ENCODE measurements at places on chromosomes 3 and 15.
A peak's percentile ranks its signal among the peaks of the same experiment; 100 is the strongest.

- no peak for DNase-seq
Measured at GRCh38 chr15:60379525-60380274, 18.1 kb downstream of the ANXA2 start.

- DNase-seq, result peak; percentile 5
Measured at GRCh38 chr15:101497484-101498034, 8.1 kb upstream of the PCSK6 start.

DNA sequence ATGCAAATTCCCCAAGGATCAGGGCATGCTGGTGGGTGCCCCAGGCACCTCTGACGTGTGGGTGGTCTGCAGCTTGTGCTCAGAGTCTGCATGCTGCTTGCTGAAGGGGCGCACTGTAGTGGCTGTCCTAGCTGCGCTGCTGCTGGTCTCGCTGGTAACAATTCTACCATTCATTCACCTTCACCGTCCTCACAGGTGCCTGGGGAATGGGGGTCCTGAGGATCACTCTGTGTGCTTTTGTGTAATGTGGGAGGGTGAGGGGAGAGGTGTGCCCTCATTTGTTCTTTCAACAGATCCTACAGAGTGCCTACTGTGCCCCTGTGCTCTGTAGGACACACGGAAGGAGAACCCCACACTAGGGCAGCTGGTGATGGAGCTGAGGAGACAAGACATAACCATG is 2.1 kb upstream of the ITGA11 start:
- no peak for DNase-seq

- no peak for DNase-seq
Measured at GRCh38 chr3:188338086-188338485, 184.1 kb downstream of the LPP start.

DNA sequence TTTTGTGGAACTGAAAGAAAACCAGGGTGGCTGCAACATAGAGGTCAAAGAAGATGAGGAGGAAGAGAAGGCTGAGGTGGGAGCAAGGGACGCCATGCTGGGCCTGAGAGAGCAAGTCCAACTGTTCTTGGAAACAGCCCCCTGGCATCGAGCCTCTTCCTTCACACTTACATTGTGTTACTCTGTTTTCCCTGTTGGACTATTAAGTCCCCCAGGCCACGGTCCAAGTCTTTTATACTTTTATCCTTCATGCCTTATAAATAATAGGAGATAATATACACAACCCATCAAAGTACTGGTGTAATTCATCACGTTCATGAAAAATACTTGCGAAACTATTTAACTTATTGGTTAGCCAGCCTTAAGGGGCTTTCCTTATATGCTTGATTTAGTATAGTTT is 79.3 kb downstream of the ATG7 start:
- no peak for DNase-seq

DNA sequence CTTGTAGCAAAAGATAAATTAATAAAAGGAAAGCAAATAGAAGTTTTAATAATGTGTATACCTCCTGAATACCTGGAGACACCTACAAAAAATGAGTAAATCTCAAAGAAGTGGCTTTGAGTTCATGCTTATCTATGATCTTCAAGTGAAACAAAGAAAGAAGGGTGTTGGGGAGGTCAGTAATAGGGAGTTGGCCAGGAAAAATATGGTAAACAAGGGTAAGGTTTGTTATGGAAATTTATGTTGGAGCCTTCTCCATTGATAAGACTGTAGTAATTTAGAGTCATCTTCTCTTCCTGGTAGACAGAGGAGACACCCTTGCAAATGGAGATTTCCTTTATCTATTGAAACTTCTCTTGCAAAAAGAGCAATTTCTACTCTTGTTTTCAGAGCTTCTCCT is 6.6 kb upstream of the CCR8 start:
- DNase-seq, result no peak

- no peak for DNase-seq
Measured at GRCh38 chr15:77567202-77567601, 65.5 kb downstream of the LINGO1 start.

- DNase-seq, result peak; percentile 32
Measured at GRCh38 chr3:128845119-128845777, 34.2 kb upstream of the ACAD9 start.

GRCh38 chr3:37154668-37155314 is 19.6 kb downstream of the LRRFIP2 start:
- no peak for DNase-seq

DNA sequence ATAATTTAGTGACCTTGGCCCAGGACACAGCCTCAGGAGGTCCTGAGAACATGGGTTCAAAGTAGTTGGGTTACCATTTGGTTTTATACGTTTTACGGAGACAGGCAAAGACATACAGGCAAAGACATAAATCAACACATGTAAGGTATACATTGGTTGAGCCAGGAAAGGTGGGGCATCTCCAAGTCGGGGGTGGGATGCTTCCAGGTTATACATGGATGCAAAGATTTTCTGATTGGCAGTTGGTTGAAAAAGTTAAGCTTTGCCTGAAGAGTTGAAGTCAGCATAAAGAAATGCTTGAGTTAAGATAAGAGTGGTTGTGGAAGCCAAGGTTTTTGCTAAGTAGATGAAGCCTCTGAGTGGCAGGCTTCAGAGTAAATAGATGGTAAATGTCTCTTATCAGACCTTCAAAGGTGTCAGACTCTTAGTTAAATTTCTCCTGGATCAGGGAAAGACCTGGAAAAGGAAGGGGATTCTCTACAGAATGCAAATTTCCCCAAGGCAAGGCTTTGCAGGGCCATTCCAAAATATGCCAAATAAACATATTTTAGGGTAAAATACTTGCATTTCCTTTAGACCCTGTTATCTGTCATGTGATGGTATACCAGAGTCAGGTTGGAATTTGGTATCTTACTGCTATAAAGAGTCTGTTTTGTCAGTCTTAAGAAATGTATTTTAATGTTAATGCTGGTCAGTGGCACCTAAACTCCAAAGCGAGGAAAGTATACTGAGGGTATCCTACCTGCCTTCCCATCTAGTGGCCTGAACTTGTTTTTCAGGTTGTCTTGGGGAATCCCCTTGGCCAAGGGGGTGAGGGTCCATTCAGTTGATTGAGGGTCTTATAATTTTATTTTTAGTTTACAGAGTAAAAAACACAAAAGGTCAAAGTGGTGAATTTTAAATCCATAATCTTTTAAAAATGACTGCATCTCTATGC is 8.2 kb upstream of the PDHB start:
- DNase-seq, result no peak

- no peak for DNase-seq
Measured at GRCh38 chr3:43001094-43001553, 22.0 kb downstream of the GASK1A start.

GRCh38 chr3:101876142-101876541 is 26.8 kb downstream of the NFKBIZ start:
- no peak for DNase-seq

GRCh38 chr3:124829819-124830554 is 57.2 kb downstream of the ITGB5 start:
- no peak for DNase-seq

- DNase-seq, result no peak
Measured at GRCh38 chr3:148187296-148187695, 510.4 kb upstream of the AGTR1 start.

GRCh38 chr3:122955916-122956692 is 71.5 kb downstream of the SEMA5B start:
- DNase-seq, result no peak

GRCh38 chr3:183539811-183540210 is 15.7 kb downstream of the KLHL6 start:
- no peak for DNase-seq

DNA sequence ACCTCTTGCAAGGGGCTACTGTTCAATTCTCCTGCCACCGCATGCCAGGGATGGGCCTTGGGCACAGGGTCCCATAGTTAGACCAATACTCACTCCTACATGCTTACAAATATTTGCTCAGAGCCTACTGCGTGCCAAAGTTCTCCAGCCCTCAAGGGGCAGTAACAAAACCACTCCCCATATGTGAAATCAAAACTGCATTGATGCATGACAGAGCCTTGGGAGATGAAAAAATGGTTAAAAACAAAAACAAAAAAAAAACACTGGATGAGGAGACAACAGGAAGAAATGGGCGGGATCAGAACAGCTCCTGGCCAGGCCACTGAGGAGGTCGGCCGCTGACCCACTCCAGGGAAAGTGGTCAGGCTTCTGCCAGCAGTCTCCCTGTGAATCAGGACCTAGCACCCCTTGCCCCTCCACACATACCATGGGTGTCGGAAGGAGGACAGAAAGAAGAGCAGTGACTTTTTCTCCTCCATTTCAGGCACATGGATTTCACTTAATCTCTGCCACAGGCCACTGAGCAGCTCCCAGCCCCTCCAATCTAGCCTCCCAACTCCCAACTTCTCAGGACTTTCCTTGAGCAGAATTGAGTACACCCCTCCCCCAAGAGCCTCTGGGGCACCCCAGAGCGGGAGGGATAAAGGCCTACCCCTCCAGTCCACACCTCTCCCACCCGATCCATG is 2.8 kb downstream of the PLXNB1 start:
- DNase-seq, result peak; percentile 41

DNA sequence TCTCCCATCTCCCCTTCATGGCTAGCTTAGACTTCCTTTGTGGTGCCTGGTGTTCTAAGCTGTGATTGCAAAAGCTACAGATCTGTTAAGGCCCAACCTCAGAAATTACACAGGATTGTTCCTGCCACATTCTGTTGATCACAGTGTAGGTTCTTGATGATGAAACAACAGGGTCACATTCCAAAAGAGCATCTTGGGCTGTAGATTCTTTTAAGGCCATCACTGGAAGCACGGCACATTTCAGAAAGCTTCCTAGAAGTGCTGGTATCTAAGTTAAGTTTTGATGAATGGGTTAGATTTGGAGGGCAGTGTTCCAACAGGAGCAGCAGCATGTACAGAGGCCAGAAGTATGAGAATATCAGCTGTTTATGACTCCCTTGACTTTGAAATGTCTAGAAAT is 107.5 kb upstream of the SKOR1 start:
- DNase-seq, result no peak

- DNase-seq, result no peak
Measured at GRCh38 chr3:134971306-134971705, 176.2 kb downstream of the EPHB1 start.

DNA sequence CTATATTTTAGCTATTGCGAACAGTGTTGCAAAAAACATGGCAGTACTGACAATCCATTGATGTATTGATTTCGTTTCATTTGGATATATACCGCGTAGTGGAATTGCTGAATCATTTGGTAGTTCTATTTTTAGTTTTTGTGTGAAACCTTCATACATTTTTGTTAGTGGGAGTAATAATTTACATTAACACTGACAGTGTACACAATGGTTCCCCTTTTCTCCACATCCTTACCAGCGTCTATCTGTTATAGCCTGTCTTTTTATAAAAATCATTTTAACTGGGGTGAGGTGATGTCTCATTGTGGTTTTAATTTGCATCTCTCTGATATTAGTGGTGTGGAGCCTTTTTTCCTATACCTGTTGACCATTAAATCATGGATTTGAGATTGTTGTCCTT is 392.4 kb upstream of the ALCAM start:
- DNase-seq, result no peak

DNA sequence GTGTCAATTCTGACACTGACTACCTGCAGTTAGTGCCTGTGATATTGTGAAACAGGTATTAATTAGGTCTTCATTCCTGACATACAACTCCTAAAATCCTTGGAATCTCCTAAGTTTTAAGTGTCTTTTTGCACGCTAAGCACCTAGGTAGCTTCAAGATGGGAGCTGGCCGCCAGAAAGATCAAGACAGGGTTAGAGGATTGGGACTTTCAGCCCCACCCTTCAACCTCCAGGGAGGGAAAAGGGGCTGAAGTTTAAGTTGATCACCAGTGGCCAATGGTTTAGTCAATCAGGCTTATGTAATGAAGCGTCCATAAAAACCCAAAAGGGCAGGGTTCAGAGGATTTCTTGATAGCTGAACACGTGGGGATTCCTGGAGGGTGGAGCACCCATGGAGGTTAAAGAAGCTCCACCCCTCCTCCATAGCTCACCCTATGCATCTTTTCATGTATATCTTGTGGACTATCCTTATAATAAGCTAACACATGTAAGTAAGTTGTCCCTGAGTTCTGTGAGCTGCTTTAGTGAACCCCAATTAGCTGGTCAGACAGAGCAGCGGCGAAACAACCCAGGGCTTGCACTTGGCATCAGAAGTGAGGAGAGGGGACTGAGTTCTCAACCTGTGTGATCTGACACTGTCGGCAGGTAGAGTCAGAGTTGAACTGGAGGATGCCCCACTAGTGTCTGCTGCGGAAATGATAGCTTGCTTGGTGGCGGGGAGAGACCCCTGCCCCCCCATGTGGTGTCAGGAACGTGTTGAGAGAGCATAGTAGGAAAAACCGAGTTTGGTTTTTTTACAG is 12.8 kb upstream of the SRP14 start:
- no peak for DNase-seq

GRCh38 chr3:138112362-138112761 is 3.0 kb downstream of the DZIP1L start:
- no peak for DNase-seq

DNA sequence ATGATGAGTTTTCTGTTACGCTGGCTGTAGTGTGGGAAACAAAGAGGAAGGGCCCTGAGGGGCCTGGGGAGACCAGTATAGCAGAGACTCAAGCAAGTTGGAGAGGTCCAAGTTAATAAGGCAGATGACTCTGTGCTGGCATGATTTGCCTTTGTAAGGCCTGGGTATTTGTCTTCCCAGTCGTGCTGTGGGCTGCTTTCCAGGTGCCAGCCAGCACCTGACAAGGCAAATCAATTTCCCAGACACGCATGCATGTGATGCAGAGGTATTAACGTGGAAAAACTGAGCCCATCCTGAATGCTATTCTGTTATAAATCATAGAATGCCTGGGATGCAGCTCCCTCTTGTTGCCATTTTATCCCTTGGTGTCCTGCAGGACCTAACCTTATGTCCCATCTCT is 175.6 kb downstream of the MFSD1 start:
- no peak for DNase-seq

DNA sequence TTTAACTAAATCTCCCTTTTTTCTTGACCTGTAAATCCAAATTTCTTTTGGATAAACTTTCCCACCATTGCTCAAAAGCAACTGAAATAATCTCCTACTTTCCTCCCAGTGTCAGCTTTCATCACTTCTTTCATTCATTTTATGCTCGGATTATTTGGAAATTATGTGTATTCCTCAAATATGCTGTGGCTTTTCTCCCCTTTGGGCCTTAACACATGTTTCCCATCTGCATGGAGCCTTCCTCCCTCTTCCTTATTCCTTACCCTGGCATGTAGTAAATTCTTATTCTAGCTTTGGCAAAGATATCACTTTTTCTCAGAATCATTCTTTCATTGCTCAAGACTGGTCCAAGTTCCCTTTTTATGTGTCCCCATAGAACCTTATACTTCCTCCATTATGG is 41.8 kb upstream of the TUSC7 start:
- DNase-seq, result no peak

DNA sequence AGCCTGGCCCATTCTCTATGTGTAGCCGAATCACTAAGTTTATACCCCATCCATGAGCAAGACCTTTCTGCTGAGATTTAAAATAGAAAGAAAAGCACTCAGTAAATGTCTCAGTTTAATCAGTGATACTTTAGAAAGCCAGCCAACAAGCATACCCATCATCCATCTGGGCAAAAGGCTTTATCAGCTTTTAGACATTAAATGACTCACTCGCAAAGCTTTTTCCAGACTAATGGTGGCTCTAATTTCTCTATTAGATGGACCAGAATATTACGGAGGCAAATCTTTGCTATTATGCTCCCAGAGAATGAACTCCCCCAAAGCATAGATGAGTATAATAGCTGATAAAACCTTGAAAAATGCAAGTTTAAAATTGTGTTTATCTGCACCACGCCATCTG is 727.8 kb downstream of the GBE1 start:
- no peak for DNase-seq

- no peak for DNase-seq
Measured at GRCh38 chr15:81298611-81299010, 25.3 kb downstream of the STARD5 start.

- DNase-seq, result no peak
Measured at GRCh38 chr3:129315998-129316247, 37.3 kb downstream of the HMCES start.

Data from GM20000 (cell line).